ENCODE measurements at places on chromosomes 4 and X.

DNA sequence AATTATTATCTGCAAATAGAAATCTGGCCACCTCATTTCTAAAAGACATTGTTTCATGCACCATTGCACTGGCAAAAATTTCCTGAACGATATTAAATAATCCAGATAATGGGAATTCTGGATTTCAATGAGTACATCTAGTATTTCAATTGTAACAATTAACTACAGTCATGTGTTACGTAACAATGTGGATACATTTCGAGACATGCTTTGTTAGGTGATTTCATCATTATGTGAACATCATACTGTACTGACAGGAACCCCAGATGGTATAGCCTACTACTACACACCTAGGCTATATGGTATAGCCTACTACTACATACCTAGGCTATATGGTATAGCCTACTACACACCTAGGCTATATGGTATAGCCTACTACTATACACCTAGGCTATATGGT is 14.8 kb downstream of the LAMTOR3 start:
- H3K27me3 ChIP-seq: no peaks in the 10 kb centered on the region
- H3K36me3 ChIP-seq: no peaks in the 10 kb centered on the region
- no peaks in the 10 kb centered on the region for H3K4me1 ChIP-seq
- DNase-seq: no peak
- no peak overlapping the region for H3K4me3 ChIP-seq

DNA sequence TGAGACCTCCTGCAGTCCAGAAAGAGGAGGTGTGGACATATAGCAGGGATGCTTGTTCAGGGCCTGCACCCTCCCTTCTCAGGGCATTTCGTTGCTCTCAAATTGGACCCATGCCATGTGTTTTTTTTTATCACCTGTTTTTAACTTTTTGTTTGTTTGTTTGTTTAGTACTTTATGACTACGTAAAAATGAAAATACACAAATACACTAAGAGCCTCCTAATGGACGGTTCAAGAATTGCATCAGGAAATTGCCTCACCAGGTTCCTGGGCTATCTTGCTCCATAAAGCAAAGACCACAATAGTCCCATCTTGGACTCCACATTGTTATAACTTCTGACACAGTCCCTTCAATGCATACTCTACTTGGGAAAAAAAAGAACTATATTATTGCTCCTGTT is 1685.9 kb upstream of the TENM3 start:
- no peaks in the 10 kb centered on the region for H3K27me3 ChIP-seq
- H3K36me3 ChIP-seq: no peaks in the 10 kb centered on the region
- no peak overlapping the region for H3K27ac ChIP-seq
- H3K4me1 ChIP-seq: no peaks in the 10 kb centered on the region
- no peak for DNase-seq
- H3K4me3 ChIP-seq: no peak overlapping the region

GRCh38 chr4:126440297-126440696 is 1125.5 kb downstream of the FAT4 start:
- no peak for DNase-seq
- no peaks in the 10 kb centered on the region for H3K36me3 ChIP-seq
- H3K4me1 ChIP-seq: peaks cover 40% of the 10 kb centered on the region
- no peak overlapping the region for H3K27ac ChIP-seq
- no peaks in the 10 kb centered on the region for H3K27me3 ChIP-seq

DNA sequence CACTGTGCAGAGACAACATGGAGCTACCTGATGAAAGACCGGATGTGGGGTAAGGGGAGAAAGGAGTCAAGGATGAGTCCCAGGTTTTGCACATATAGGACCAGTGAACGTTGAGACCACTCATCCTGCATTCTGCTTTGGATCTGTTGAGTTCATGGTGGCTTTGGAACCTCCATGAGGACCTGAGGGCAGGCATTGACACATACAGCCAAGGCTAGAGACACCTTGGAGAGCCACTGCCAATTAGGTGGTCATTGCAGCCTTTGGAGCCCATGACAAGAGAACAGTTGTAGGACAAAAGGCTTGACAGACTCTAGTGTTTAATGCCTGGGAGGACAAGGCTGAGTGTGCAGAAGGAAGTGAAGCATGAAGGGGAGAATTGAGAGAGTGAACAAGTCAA is 87.9 kb downstream of the STK32B start:
- H3K27ac ChIP-seq: no peak overlapping the region
- H3K4me1 ChIP-seq: no peaks in the 10 kb centered on the region
- H3K4me3 ChIP-seq: no peak overlapping the region
- H3K27me3 ChIP-seq: no peaks in the 10 kb centered on the region

- DNase-seq: peak; percentile 34
- peaks cover 9% of the 10 kb centered on the region for H3K36me3 ChIP-seq
- no peaks in the 10 kb centered on the region for H3K27me3 ChIP-seq
- H3K27ac ChIP-seq: peak within 1 kb of the TSS; percentile 54
- peaks cover 9% of the 10 kb centered on the region for H3K4me1 ChIP-seq
Measured at GRCh38 chrX:63784902-63785707, at the start of gene ARHGEF9. Gene ARHGEF9 (minus strand): TSS chrX:63785214. CDS start chrX:63785145, 69 bp downstream.

DNA sequence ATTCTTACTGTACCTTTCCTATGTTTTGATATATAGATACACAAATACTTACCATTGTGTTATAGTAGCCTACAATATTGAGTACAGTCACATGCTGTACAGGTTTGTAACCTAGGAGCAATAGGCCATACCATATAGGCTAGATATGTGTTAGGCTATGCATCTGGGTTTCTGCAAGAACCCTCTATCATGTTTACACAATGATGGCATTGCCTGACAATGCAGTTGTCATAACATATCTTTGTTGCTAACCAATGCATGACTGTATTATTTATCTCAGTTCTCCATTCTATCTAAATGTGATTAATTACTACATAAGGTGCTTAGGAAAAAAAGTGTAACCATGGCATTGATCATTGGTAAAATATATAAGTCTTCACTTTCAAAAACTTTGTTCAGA is 10.0 kb upstream of the SPCS3 start:
- no peaks in the 10 kb centered on the region for H3K36me3 ChIP-seq
- no peak overlapping the region for H3K27ac ChIP-seq
- H3K4me1 ChIP-seq: peaks cover 9% of the 10 kb centered on the region
- no peak overlapping the region for H3K4me3 ChIP-seq
- no peaks in the 10 kb centered on the region for H3K27me3 ChIP-seq
- DNase-seq: no peak

GRCh38 chr4:55069248-55069647 is 56.1 kb downstream of the KDR start:
- H3K27me3 ChIP-seq: no peaks in the 10 kb centered on the region
- H3K4me1 ChIP-seq: no peaks in the 10 kb centered on the region
- H3K4me3 ChIP-seq: no peak overlapping the region
- no peaks in the 10 kb centered on the region for H3K36me3 ChIP-seq

GRCh38 chrX:128870361-128870760 is 652.9 kb downstream of the SMARCA1 start:
- peaks cover 2% of the 10 kb centered on the region for H3K36me3 ChIP-seq
- no peak for DNase-seq
- H3K4me3 ChIP-seq: no peak overlapping the region
- no peak overlapping the region for H3K27ac ChIP-seq
- no peaks in the 10 kb centered on the region for H3K4me1 ChIP-seq

DNA sequence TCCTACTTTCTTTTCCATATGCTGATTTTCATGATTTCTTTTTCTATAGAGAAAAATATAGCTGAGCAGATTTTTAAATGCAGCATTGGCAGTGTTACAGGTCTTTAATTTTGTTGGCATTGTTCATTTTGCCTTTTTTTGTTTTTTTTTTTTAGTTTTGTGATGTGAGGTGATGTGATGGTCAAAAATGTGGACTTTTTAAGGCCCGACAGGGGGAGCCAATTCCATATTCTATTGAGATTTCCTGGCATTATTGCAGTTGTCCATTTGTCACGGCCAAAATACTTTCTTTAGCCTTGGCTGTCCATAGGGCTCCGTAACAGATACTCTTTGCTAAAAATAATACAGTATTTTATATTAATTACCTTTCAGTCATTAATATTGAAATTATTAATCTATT is 47.8 kb downstream of the SLIT2 start:
- H3K4me3 ChIP-seq: no peak overlapping the region
- no peak for DNase-seq
- no peaks in the 10 kb centered on the region for H3K27me3 ChIP-seq
- peaks cover 6% of the 10 kb centered on the region for H3K4me1 ChIP-seq
- no peaks in the 10 kb centered on the region for H3K36me3 ChIP-seq
- no peak overlapping the region for H3K27ac ChIP-seq

DNA sequence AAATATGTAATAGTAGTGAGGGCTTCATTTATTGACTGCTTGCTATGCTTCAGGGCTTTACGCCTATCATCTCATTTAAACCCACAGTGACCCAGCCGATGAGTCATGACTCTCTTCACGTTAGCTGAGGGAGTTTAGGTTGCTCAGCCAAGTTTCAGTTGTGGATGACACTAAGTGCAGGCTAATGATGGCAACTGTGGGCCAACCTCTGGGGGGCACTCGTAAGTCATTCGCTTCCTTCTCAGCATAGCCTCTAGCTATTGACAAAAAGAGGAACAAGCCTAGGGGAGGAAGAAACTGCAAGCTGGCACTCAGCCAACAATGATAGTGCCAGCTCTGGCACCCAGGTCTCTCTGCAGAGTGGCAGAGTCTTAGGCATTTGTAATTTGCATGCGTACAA is 325.0 kb downstream of the ARHGAP10 start:
- H3K4me1 ChIP-seq: no peaks in the 10 kb centered on the region
- H3K36me3 ChIP-seq: no peaks in the 10 kb centered on the region
- no peak overlapping the region for H3K4me3 ChIP-seq
- DNase-seq: no peak
- H3K27me3 ChIP-seq: no peaks in the 10 kb centered on the region

DNA sequence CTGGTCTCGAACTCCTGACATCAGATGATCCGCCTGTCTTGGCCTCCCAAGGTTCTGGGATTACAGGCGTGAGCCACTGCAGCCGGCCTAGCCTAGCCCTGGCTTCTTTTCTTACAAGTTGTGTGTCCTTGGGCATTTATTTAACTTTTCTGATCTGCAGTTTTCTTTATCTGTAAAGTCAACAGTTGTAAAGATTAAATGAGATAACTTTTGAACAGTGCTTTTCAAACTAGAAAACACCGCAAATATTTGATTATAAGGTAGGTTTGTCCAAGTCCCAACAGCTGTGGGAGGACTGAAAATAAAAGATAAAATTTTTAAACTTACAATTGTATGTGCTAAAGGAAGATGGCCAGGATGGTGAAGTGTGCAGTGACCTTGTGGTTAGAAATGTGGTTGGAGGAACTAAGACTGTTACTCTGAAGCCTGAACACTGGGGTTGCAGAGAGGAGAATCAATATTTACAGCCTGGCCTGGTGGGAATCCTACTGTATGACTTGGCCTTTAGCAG is 44.8 kb downstream of the GSX2 start:
- H3K4me3 ChIP-seq: no peak overlapping the region
- no peaks in the 10 kb centered on the region for H3K36me3 ChIP-seq
- no peaks in the 10 kb centered on the region for H3K27me3 ChIP-seq
- DNase-seq: no peak

GRCh38 chrX:78574306-78574705 is 84.8 kb downstream of the RTL3 start:
- H3K4me1 ChIP-seq: no peaks in the 10 kb centered on the region
- no peaks in the 10 kb centered on the region for H3K27me3 ChIP-seq
- H3K36me3 ChIP-seq: no peaks in the 10 kb centered on the region

DNA sequence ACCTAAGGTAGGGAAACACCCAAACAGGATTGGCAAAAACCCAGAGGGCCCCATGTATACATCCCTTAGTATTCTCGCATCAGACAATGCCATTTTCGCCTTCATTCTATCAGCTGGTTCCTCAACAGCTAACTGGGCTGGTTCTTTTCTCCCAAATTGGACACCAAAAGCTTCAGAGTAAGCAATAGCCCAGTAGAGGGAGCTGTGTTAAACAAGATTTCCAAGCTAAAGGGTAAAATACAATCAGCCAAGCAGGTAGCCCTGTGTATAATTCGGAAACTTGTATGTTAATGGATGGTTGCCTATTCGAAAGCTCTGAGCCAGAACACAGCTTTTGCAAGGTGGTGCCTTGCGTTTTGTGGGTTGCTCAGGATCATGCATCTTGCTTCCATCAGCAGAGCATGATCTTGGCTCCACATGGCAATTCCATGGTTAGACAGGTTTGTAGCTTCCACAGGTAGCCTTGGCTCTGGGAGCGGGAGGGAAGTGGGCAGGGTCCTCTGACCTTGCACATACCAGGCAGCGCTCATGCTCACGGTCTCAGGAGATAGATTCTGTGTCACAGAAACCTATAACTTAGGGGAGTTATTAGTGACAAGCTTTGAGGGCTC is 115.2 kb upstream of the LNX1 start:
- H3K27me3 ChIP-seq: no peaks in the 10 kb centered on the region
- no peak overlapping the region for H3K4me3 ChIP-seq
- no peak overlapping the region for H3K27ac ChIP-seq

DNA sequence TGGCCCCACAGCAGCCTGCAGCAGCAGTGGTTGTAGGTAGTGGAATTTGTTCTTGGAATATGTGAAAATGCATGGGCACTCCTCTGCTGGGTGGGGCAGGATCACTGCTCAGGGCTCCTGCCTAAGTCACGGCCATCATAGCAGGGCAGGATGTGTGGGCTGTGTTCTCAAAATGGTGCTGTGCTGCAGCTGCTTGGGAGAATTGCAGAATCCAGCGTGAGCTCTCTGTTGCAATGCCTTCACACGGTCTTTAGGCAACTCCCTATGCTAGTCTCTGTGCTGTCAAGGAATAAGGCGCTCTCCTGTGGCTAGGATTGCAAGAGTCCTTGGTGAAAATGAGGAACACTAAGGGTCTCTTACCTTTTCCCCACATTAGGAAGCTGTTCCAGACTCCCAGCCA is 42.9 kb downstream of the F8 start:
- H3K36me3 ChIP-seq: no peaks in the 10 kb centered on the region
- no peak for DNase-seq
- no peak overlapping the region for H3K27ac ChIP-seq
- no peaks in the 10 kb centered on the region for H3K4me1 ChIP-seq
- no peaks in the 10 kb centered on the region for H3K27me3 ChIP-seq

GRCh38 chrX:97685753-97686152 is 802.0 kb downstream of the RPA4 start:
- no peak overlapping the region for H3K27ac ChIP-seq
- DNase-seq: no peak
- H3K27me3 ChIP-seq: no peaks in the 10 kb centered on the region
- no peaks in the 10 kb centered on the region for H3K4me1 ChIP-seq

DNA sequence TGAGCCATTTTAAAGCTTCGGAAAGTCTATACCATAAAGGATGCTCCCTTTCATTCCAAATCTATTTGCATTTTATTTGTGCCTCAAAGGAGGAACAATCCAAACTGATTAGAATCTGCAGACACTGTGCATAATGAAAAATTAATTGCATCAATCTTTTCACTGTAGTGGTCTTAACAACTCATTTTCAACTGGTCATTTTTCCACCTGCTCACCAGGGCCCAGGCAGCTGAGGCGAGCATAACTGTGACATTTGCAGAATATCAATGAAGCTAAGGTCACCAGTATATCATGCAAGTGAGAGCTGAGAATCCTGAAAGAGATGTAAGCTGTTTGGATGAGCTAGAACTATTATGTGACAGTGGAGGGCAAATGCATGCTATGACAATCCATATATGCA is 387.3 kb upstream of the TECRL start:
- no peaks in the 10 kb centered on the region for H3K27me3 ChIP-seq
- no peaks in the 10 kb centered on the region for H3K36me3 ChIP-seq
- DNase-seq: no peak
- H3K27ac ChIP-seq: no peak overlapping the region
- H3K4me1 ChIP-seq: no peaks in the 10 kb centered on the region
